ENCODE measurements at places on chromosomes 6 and 20.

GRCh38 chr6:95648636-95649035 lies 71.3 kb downstream of the MANEA start:
- no peaks in the 10 kb centered on the region for H3K27me3 ChIP-seq
- no peak overlapping the region for H3K4me3 ChIP-seq
- no peaks in the 10 kb centered on the region for H3K4me1 ChIP-seq
- no peak for DNase-seq
- no peaks in the 10 kb centered on the region for H3K36me3 ChIP-seq

- no peaks in the 10 kb centered on the region for H3K27me3 ChIP-seq
- H3K4me1 ChIP-seq, result no peaks in the 10 kb centered on the region
- no peak for DNase-seq
- no peak overlapping the region for H3K27ac ChIP-seq
- no peak overlapping the region for H3K4me3 ChIP-seq
- no peaks in the 10 kb centered on the region for H3K36me3 ChIP-seq
Observed at GRCh38 chr6:18763086-18763485, 375.9 kb downstream of the RNF144B start.

DNA sequence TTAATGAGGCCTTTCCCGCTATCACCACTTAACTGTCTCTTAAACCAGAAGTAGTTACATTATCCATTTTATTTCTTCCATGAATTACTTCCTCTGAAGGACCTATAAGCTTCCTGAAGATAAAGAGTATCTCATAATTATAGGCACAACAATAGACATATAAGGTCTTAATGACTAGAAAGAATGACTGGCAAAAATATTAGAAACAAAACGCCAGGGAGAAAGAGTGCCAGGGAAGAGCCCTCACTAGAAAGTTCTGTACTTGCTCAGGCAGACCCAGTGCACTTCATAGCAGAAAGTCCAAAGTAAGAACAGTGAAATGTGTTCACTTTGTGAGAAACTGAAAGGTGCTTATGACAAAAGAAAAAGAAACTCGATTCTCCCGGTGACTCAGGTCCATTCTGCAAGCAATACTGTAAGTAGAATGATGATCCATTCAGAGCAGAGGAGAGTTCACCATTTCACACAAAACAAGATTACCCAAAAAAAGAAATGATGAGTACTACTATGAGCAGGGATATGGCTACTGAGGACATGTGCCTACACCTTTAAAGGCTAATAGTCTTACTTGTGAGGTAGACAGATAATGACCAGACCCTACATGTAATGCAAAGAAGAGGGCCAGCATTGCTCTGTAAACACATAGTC lies 5.5 kb downstream of the ZNF334 start:
- H3K4me3 ChIP-seq, result no peak overlapping the region
- no peak overlapping the region for H3K27ac ChIP-seq
- DNase-seq, result no peak
- H3K27me3 ChIP-seq, result no peaks in the 10 kb centered on the region

GRCh38 chr6:151089978-151090377 lies 149.8 kb upstream of the AKAP12 start:
- no peaks in the 10 kb centered on the region for H3K36me3 ChIP-seq
- H3K27me3 ChIP-seq, result no peaks in the 10 kb centered on the region
- no peak overlapping the region for H3K27ac ChIP-seq
- no peaks in the 10 kb centered on the region for H3K4me1 ChIP-seq
- DNase-seq, result no peak

GRCh38 chr6:38264605-38265004 lies 375.1 kb downstream of the BTBD9 start:
- H3K4me1 ChIP-seq, result no peaks in the 10 kb centered on the region
- DNase-seq, result no peak
- no peak overlapping the region for H3K4me3 ChIP-seq
- H3K27me3 ChIP-seq, result no peaks in the 10 kb centered on the region
- H3K36me3 ChIP-seq, result no peaks in the 10 kb centered on the region

DNA sequence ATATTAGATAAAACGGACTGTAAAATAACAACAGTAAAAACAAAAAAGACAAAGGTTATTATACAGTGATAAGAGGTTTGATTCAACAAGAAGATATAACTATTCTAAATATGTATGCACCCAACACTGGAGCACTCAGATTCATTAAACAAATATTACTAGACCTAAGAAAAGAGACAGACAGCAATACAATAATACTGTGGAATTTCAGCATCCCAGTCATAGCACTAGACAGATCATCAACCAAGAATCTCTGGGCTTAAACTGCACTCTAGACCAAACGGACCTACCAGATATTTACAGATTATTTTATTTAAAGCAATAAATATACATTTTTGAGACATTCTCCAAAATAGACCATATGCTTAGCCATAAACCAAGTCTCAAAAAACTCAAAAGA lies 263.8 kb downstream of the C6orf118 start:
- no peak overlapping the region for H3K27ac ChIP-seq
- H3K4me1 ChIP-seq, result no peaks in the 10 kb centered on the region
- no peaks in the 10 kb centered on the region for H3K27me3 ChIP-seq
- no peak overlapping the region for H3K4me3 ChIP-seq

DNA sequence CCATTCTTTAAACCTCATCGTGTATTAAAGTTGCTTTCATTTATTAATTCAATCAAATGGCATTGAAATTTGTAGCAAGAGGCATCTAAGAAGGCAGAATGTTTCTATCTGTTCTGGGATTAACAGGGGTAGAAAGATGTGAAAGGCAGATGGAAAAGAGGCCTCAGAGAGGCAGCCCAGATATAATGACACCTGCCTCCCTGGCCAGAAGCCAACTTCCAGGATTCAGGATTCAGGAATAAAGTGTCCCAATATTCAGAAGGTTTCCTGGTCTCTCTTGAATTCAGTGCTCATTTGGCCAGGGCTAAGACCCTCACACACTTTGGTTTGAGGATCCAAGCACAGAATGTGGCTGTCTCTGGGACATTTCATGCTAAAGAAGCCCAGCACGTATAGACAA lies 39.9 kb downstream of the HLA-B start:
- DNase-seq, result no peak
- no peaks in the 10 kb centered on the region for H3K4me1 ChIP-seq
- H3K27ac ChIP-seq, result no peak overlapping the region
- H3K27me3 ChIP-seq, result no peaks in the 10 kb centered on the region
- no peaks in the 10 kb centered on the region for H3K36me3 ChIP-seq

DNA sequence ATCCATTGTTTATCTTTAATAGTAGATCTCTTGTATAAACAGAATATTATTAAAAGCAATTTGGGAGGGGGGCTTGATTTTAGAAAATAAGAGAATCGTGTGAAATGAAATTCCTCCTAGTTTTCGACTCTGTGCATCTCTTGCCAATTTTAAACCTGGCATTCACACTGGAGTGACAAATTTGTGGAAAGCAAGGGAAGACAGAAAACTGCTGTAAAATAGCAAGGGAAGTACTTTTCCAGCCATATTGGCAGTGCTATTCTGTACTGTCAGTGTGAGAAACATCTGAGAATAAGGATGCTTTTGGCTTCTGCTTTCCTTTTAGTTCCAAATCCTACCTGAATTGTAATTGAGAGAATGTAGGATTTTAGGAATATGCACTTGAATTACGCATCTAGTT lies 40.2 kb downstream of the TOP1 start:
- DNase-seq, result no peak
- no peak overlapping the region for H3K27ac ChIP-seq
- H3K4me1 ChIP-seq, result peaks cover 4% of the 10 kb centered on the region
- H3K27me3 ChIP-seq, result no peaks in the 10 kb centered on the region
- H3K36me3 ChIP-seq, result no peaks in the 10 kb centered on the region

DNA sequence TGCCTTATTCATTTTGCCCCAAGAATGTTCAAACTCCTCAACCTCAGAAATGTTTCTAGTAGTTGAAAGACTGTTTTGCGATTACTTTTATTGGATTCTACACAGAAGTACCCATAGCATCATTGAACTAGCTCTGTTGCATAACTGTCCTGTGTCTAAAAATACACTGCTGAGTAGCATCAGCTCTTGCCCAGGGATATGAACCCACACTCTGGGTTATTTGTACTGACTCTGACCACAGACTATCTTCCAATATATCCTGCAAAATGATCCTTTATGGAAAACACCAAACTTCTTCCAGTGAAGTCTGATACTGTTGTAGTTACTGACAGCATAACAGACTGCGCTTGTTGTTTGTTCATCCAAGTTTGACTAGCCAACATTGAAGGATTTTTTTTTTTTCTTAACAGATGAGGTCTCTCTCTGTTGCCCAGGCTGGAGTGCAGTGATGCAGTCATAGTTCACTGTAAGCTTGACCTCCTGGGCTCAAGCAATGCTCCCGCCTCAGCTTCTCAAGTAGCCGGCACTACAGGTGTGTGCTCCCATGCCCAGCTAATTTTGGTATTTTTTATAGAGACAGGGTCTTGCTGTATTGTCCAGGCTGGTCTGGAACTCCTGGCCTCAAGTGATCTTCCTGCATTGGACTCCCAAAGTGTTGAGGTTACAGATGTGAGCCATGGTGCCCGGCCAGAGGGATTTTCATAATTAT lies 49.9 kb downstream of the TULP4 start:
- H3K36me3 ChIP-seq, result no peaks in the 10 kb centered on the region
- DNase-seq, result no peak
- H3K4me3 ChIP-seq, result no peak overlapping the region
- H3K4me1 ChIP-seq, result no peaks in the 10 kb centered on the region
- no peaks in the 10 kb centered on the region for H3K27me3 ChIP-seq

- H3K4me1 ChIP-seq, result no peaks in the 10 kb centered on the region
- H3K27ac ChIP-seq, result no peak overlapping the region
- H3K36me3 ChIP-seq, result no peaks in the 10 kb centered on the region
- no peak for DNase-seq
Observed at GRCh38 chr20:49790077-49790798, 22.4 kb upstream of the SLC9A8 start.

DNA sequence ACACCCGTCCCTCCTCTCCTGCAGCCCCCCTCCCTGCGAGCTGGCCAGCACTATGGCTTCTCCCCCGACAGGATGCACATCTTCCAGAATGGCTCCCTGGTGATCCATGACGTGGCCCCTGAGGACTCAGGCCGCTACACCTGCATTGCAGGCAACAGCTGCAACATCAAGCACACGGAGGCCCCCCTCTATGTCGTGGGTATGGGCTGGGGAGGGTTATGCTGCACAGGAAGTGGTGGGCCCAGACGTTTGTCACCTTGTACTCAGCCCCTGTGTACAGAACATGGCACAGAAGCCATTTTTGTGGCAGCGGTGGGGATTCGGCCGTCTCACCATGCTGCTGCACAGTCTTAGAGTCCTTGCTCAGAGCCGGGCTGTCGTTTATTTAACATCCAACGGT lies 29.0 kb upstream of the SRF start:
- peaks cover 5% of the 10 kb centered on the region for H3K4me1 ChIP-seq
- DNase-seq, result no peak
- no peak overlapping the region for H3K27ac ChIP-seq
- no peak overlapping the region for H3K4me3 ChIP-seq
- no peaks in the 10 kb centered on the region for H3K36me3 ChIP-seq

DNA sequence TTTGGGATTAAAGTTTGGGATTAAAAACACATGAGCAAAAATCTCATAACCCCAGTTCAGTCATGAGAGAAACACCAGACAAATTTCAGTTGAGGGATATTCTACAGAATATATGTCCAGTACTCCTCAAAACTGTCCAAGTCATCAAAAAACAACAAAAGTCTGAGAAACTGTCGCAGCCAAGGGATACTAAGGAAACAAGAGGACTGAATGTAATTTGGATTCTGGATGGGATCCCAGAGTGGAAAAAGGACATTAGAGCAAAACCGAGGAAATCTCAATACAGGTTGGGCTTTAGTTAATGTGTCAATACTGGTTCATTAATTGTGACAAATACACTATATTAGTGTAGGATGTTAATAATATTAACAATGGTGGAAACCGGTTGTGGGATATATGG lies 219.3 kb downstream of the BCKDHB start:
- H3K27ac ChIP-seq, result no peak overlapping the region
- H3K4me1 ChIP-seq, result no peaks in the 10 kb centered on the region
- no peaks in the 10 kb centered on the region for H3K27me3 ChIP-seq
- DNase-seq, result no peak
- H3K36me3 ChIP-seq, result no peaks in the 10 kb centered on the region

DNA sequence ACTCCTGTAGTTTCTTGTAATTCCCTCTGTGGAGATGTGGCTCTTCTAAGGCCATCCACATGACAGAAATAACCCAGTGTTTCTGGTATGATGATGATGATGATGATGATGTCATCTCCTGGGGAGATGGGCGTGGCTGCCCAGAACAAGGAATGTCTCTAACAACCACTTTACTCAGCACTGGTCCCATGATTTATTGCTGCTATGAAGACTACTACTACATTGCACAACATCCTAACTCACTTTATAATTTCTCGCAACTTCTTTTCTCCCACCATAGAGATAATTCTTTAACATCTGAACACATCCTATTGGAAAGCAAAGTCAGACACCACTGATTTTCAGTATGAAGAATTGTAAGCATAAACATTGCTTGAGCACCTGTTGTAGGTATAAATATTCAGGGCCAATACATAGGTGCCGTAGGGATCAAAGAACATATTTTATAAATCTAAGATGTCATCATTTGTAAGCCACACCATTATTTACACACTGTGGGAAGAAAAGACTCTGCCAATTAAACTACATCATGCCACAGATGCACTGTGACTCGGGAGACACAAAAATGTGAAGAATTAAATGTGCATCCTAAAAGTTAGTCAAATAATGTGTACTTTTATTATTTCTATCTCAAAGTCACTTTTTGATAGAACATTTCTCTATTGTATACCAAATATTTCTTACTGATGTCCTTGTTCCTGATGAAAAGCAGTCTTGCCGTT lies 6.4 kb downstream of the TPMT start:
- H3K27ac ChIP-seq, result no peak overlapping the region
- no peak for DNase-seq
- no peak overlapping the region for H3K4me3 ChIP-seq
- H3K4me1 ChIP-seq, result no peaks in the 10 kb centered on the region
- H3K36me3 ChIP-seq, result no peaks in the 10 kb centered on the region

DNA sequence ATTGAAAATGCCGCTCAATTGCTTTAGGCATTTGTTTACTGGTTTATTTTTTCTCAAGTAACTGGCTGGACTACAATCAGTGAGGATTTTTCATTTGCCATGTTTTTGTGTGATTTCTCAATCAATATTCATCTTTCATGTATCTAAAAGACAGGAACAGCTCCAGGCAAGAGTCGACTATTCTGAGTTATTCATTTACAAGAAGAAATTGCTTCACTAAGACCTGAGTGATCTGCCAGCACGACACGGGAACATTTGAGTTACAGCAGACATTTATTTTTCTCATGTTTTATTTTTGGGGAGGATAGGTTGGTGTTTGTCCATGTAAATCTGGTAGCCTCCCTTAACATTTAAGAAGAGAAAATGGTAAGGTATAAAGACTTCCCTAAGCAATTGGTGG lies 124.1 kb downstream of the CBLN4 start:
- no peak for DNase-seq
- no peaks in the 10 kb centered on the region for H3K36me3 ChIP-seq
- no peak overlapping the region for H3K27ac ChIP-seq
- H3K4me1 ChIP-seq, result no peaks in the 10 kb centered on the region
- H3K27me3 ChIP-seq, result no peaks in the 10 kb centered on the region
- H3K4me3 ChIP-seq, result no peak overlapping the region

GRCh38 chr6:53290537-53291510 lies 57.9 kb downstream of the ELOVL5 start:
- no peaks in the 10 kb centered on the region for H3K27me3 ChIP-seq
- no peaks in the 10 kb centered on the region for H3K4me1 ChIP-seq
- no peak overlapping the region for H3K27ac ChIP-seq
- DNase-seq, result no peak
- no peaks in the 10 kb centered on the region for H3K36me3 ChIP-seq
